ENCODE measurements at places on chromosomes 12 and 14. TPM values are rescaled to one million over a fixed set of nuclear protein-coding genes. Genes with fewer than 3 reads are reported as not detected.

ANAPC5 gene
- total RNA-seq = 108 TPM

RNF212B gene
- not detected for total RNA-seq

INSM2 gene
- total RNA-seq = not detected

IFNG gene
- total RNA-seq = not detected

APOLD1 gene
- total RNA-seq = 2.8 TPM

SOCS4 gene
- total RNA-seq = 11.1 TPM

Data from epithelial cell of alveolus of lung (primary cell).